ENCODE measurements at places on chromosomes 12 and 14.

DNA sequence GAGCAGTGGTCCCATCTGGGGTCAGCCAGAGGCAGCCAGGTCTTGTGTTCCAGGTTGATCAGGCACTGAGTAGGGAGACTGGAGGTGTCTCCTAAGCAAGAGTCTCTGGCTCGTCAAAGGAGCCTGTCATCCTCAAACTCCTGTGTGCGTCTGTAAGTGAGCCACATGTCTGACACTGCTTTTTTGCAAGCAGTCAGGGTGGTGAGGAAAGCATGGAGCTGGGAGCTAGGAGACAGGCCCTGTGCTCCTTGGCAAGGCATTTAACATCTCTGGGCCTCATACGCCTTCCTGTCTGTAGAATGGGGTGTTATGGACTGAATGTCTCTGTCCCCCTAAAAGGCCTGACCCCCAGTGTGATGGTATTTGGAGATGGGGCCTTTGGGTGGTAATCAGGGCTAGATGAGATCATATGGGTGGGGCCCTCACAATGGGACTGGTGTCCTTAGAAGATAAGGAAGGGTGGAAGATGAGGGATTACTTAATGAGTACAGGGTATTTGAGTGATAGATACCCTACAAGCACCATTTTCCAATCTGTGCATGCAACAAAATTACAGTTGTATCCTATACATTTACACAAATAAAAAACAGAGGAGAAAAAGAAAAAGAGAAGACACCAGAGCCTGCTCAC lies 53.0 kb downstream of the ARL6IP4 start:
- DNase-seq, result no peak

- no peak for DNase-seq
Observed at GRCh38 chr12:112117685-112118084, 7.7 kb upstream of the TRAFD1 start.

DNA sequence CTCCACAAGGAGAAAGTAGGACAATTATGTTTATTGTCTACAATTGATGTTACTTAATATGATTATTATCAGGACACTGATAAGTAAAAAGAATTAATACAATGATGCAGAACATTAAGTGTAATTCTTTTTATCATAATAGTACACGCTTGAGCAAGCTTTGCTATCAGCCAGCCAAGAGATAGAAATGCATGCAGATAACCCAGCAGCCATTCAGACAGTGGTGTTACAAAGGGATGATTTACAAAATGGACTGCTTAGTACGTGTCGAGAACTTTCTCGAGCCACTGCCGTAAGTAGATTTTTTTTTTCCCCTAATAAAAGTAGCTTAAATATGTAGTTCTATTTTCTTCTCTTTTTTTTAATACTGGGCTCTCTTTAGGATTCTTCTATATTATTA lies 116.9 kb upstream of the AEBP2 start:
- DNase-seq, result no peak

DNA sequence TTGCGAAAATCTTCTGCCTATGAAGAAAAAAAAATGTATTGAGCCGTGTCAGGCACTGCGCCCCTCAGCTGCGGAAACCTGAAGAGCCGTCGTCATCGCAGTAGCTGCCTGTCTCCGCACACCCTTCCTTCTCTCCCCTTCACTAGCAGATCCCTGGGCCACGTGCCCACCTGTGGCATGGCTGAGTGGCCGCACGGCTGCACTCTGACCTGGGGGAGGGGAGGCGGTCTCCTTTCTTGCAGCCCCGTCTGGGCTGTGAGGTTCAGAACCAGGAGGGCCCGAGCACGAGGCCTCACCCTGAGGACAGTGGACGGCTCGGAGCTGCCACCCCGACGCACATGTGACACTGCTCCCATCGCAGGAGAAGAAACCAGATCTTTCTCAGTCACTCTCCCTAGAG lies 24.9 kb downstream of the PGAM5 start:
- no peak for DNase-seq

GRCh38 chr12:57454566-57455373 lies at the start of gene INHBE:
INHBE (plus strand) TSS chr12:57455307; CDS start chr12:57455537, 230 bp downstream.
- peak; percentile 83 for DNase-seq

DNA sequence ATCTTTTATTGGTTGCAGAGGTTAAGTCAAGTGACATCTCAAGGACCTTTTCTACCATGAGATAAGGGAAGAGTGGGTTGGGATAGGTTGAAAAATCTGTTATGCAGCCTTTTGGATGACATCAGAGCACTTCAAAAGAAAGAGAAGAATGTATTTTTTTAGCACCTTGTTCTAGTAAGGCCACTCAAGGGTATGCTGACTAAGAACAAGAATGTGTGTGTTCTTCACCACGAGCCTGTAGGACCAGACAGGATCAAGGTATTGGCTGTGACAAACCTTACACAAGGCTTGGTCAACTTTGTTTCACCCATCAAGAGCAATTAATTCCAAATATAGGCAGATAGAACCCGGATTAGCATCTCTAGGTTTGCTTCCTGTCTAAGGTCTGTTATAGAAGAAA lies 142.5 kb downstream of the SAMD4A start:
- DNase-seq, result no peak

GRCh38 chr12:114764510-114764909 lies 80.5 kb upstream of the TBX3 start:
- no peak for DNase-seq

DNA sequence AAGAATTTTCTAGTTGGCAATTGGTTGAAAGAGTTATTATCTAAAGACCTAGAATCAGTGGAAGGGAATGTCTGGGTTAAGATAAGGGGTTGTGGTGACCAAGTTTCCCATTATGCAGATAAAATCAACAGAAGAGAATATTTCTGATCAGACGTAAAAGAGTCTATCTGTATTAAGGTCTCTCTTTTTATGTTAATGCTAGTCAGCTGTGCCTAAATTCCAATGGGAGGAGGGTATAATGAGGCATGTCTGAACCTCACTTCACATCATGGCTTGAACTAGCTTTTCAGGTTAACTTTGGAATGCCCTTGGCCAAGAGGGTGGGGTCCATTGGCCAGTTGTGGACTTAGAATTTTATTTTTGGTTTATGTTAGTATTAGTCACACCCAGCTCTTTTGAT lies 34.3 kb upstream of the CHST11 start:
- DNase-seq, result no peak

- DNase-seq, result no peak
Observed at GRCh38 chr12:47725091-47725772, at the start of gene ENDOU. ENDOU (minus strand) TSS chr12:47725490; CDS start chr12:47725413, 77 bp downstream.

DNA sequence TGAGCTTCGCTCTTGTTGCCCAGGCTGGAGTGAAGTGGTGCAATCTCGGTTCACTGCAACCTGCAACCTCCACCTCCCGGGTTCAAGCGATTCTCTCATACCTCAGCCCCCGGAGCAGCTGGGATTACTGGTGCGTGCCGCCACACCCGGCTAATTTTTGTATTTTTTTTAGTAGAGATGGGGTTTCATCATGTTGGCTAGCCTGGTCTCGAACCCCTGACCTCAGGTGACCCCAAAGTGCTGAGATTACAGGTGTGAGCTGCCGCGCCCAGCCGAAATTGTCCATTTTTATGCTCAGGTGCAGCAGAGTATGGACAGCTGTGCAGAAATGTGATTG lies 19.2 kb upstream of the CYP46A1 start:
- DNase-seq, result no peak

DNA sequence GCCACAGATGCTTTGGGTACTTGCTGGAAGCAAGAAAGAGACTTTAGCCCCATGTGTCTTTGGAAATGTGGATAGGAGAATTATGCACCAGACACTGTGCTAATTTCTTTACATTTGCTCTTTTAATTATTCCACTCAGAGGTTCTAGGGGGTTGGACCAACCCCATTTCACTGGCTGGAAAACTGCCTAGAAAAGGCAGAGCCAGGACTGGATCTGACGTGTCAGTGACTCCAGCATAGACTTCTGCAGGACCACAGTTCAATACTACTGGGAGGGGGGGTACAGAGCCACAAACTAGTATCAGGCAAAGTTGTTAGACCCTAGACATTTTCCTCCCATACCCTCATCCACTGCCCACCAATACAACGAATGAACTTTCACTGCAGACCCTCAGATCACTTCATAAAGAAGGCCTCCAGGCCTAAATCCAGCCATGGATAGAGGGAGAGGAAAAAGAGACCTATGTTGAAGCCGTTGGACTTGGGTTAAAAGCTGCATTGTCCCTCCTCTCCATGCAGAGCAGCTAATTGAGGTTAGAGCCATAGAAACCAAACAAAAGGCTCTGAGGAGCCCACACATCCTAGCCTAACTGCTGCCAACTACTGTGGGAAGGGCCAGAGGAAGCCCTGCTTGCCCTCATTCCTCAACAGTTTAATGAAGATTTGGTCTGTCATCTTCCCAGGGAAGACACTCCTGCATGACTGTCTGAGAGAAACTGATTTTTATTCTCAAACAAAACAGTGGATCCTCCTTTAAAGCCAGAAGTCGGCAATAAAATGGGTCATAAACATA lies 68.7 kb downstream of the STON2 start:
- no peak for DNase-seq

DNA sequence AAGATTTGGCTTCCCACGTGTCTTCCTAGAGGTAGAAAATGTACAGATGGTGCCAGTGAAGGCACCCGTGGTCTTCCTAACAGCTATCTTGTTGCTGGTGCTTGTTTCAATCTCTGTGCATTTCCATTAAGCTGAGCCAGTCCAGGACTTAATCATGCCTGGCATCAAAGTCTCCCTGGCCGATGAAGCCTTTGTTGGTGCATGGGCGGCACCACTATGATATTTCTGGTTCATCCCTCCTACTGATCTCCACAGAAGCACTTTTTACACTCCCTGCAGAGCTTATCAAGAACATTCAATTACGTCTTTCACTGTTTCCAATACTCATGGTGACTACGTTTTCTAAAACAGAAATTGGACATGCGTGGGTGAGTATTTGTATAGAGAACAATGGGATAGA lies 128.4 kb downstream of the TTC8 start:
- DNase-seq, result no peak

- DNase-seq, result no peak
Observed at GRCh38 chr14:23364164-23365035, 572 bp downstream of the EFS start.

DNA sequence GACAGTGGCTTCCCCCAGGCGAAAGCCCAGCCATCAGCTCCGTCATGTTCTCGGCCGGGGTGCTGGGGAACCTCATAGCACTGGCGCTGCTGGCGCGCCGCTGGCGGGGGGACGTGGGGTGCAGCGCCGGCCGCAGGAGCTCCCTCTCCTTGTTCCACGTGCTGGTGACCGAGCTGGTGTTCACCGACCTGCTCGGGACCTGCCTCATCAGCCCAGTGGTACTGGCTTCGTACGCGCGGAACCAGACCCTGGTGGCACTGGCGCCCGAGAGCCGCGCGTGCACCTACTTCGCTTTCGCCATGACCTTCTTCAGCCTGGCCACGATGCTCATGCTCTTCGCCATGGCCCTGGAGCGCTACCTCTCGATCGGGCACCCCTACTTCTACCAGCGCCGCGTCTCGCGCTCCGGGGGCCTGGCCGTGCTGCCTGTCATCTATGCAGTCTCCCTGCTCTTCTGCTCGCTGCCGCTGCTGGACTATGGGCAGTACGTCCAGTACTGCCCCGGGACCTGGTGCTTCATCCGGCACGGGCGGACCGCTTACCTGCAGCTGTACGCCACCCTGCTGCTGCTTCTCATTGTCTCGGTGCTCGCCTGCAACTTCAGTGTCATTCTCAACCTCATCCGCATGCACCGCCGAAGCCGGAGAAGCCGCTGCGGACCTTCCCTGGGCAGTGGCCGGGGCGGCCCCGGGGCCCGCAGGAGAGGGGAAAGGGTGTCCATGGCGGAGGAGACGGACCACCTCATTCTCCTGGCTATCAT lies 663 bp downstream of the PTGER2 start:
- peak; percentile 24 for DNase-seq

GRCh38 chr12:65536876-65537681 lies 258.6 kb downstream of the MSRB3 start:
- peak; percentile 99 for DNase-seq

GRCh38 chr12:65016881-65017650 lies 104.0 kb downstream of the WIF1 start:
- no peak for DNase-seq

GRCh38 chr14:63435204-63435603 lies 108.0 kb downstream of the PPP2R5E start:
- DNase-seq, result no peak

DNA sequence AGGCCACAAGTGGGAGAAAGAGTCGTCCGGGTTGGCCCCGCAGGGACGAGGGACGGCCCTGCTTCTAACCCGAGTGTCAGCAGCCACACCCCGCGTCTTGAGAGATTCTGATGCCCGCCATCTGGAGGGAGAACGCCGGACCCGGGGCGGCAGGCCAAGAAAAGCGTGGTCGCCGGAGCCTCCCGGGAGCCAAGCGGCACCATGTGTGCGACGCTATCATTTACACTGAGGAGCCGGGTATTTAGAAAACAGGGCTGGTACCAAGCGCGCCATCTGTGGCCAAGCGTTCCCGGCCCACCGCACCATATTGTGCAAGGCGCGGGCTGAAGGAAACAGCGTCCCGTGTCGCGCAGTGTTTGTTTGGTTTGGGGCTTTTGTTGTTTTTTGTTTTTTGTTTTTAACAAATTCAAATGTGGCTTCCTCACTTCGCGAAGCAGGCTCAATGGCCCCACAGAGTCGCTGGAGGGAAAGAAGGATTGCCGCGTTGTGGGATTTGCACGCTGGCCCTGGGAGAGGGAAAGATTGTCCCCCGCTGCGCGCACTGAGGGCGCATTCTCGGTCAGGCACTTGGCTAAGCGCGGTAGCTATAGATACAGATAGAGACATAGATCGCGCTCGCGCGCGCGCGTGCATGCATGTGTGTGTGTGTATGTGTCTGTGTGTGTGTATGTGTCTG lies 153.8 kb downstream of the BCL11B start:
- DNase-seq, result no peak

GRCh38 chr14:89618811-89619551 lies 201.9 kb upstream of the FOXN3 start:
- peak; percentile 76 for DNase-seq

- DNase-seq, result no peak
Observed at GRCh38 chr12:6626654-6627283, 9.0 kb downstream of the LPAR5 start.

DNA sequence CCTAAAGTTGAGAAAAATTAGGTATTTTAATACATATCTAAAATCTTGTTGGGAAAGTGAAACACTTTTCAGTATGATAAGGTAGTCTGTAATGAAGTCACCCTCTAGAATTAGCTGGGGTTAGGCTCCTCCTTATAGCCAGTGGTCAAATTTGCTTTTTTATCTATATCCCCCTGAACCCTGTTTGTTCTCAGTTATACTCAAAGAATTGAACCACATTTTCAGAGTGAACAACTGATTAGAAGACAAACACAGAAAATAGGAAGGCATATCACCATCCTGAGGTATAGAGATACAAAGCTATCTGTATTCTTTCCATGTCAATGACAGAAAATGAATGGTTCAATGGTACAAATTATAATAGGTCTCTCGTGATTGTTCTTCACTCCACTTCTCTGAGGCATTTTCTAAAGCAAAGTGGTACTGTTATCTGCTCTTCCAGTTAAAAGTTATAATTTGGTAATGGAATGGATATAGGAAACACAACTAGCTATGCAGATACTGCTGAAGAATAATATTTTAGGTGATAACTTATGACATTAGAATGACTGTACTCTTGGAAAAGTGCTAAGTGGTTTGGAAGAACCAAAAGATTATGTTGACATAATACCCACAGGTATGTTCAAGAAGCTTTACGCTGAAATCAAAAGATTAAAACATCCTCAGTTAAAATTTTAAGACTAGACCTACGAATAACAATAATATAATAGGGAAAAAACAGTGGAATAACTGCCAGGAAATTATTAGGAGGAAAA lies 27.6 kb downstream of the WASHC3 start:
- DNase-seq, result no peak

- DNase-seq, result peak; percentile 43
Observed at GRCh38 chr12:52006726-52007157, at the start of gene TAMALIN. TAMALIN (plus strand) TSS chr12:52006946; CDS start chr12:52007020, 74 bp downstream.

- DNase-seq, result peak; percentile 36
Observed at GRCh38 chr12:64621257-64621942, 11.1 kb downstream of the RASSF3 start.

Measured in fibroblast of gingiva (primary cell).